ENCODE measurements at places on chromosomes 4 and X.

- no peak for DNase-seq
These were observed 23.7 kb upstream of the LRAT start for GRCh38 chr4:154720123-154720522.

DNA sequence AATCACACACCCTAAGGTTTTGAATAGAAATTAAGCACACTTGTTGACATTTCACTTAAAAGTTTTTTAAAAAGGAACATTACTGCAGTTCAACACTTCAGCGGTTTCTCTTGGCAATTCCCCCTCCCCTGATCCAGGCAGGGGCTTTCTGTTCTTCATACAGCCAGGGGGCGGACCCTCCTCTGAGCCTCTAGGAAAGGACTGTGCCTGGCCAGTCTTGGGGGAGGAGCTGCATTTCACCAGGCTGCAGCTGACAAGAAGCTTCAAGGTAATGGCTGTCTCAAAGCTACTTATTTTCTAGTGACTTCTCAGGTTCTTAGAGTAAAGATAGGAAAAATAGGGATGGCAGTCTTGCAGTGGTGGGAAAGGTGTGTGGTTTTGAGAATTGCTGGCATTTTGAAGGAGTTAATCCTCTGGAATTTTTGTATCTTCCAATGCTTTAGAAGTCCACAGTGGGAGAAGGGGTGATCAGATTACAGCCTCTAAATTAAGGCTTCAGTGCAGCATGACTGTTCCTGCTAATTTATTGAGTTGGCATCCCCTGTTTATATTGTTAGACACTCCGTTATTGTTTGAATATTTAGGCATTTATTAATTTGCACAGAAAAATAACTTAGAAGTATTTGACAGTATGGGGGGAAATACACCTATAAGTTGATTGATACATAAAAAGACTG, 33.5 kb downstream of the PWWP3B start:
- no peak for DNase-seq

DNA sequence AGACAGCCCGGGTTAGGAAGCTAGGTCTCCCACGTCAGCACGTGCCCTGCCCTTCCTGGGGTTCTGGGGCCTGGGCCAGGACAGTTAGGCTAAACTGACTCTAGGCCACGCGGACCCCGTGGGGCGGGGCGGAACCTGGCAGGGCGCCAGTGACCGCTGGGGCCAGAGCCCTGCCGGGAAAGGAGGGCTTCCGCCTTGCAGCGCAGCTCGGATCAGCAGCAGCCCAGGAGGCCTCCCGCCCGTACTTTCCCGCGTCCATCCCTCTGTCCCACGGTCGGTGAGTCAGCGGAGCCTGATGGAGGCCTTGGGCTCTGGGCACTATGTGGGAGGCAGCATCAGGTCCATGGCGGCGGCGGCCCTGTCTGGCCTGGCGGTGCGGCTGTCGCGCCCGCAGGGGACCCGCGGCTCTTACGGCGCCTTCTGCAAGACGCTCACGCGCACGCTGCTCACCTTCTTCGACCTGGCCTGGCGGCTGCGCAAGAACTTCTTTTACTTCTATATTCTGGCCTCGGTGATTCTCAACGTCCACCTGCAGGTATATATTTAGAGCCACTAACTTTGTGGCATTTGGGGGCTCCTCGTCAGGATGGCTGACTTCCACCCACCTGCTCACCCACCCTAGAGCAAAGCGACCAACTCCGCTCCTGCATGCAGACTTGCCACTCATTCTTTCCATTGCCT, at the start of gene SMIM10:
Gene SMIM10 (plus strand): TSS at position 191 of the 681 bp plus-strand sequence. CDS start 105 bp downstream, at position 296.
- DNase-seq: peak; percentile 19

GRCh38 chrX:71184803-71185495, 38.1 kb upstream of the GJB1 start:
- no peak for DNase-seq

DNA sequence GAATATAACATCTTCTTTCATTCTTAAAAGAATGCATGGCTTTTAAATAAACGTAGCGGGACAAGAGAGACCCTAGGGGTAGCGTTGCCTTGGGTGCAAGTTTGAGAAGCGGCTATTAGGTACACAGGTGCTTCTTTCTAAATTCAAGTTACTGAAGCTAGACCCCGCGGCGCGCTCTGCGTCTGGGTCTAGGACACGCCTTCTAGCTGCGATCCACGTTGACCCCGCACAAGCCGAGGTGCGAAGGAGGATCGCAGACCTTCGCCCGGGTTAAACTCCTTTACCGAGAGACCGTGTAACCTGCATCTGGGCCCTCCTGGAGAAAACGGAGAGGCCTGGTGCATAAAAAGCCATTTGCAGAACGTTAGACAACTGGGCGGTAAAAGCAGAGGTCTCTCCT, 25.5 kb upstream of the EXOC1L start:
- no peak for DNase-seq

DNA sequence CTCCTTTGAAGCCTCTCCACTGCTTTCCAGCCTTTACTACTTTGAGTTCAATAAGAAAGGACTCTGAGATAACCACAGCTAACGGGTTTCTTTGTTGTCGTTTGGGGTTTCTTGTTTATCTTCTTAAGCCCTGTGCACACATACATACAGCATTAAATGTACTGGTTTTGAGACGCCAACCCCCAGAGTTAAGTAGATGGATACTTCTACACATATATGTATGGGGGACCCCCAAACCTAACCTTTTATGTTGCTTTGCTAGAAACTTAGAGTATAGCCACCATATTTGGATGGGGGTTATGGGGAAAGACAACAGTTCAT, 697 bp downstream of the CEP135 start:
- no peak for DNase-seq

DNA sequence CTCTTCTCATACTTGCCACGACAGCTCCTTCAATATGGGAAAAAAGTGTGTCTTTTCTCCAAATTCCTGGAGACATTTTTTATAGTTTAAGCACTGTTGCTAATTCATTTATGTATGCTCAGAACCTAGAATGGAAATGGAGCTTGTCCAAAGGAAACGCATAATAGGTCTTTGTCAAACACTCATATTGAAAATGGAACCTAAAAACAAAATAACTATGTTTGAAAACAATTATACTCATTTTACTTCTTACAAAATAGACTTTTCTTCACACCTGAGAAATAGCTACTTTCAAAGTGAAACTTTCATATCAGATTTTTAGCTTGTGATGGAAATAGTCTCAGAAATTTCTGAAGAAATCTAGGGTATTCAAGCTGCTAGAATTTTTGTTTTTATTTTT, 529.7 kb upstream of the BOD1L1 start:
- no peak for DNase-seq

DNA sequence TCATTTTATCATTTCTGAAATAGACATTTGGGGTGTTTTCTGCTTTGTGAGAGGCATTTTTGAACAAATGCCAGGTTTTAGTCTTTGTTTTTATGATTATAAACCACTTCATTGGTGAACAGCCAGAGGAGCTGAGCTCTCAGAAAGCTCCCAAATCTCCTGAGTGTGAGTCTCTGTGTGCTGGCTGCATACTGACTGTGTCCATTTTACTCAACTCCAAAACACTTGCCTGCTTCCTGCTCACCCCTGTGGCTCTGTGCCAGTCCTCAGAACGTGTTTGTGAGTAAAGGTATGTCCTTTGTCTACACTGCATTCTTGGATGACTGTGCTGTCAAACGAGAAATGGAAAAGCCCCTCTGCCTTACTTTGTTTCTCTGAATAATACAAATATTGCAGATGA, 5.4 kb upstream of the LRAT start:
- DNase-seq: no peak

DNA sequence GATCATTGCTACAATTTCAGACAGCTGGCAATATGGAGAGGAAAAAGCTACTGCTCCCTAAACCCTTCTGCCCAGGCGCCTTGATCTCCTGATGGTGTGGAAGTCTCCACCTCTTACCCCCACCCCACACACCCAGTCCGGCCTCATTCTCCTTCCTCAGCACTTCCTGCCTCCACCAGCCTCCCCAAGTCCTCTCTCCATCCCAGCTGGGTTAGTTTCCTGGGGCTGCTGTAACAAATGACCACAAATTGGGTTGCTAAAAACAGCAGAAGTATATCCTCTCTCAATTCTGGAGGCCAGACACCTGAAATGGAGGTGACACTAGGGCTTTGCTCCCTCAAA, 1.1 kb upstream of the CCNQ start:
- no peak for DNase-seq

GRCh38 chr4:175440786-175441185, 371.3 kb downstream of the GPM6A start:
- DNase-seq: no peak
